Occipital lobe (tissue), 3 donors: ENCODE measurements at places on chromosomes 1 and 21. TPM values are rescaled to one million over a fixed set of nuclear protein-coding genes. Genes with fewer than 3 reads are reported as not detected.

The SYT11 gene
- 188 TPM for total RNA-seq

The GUCA2B gene
- total RNA-seq: not detected

GRCh38 chr1:19670787-19671186 lies 6.1 kb downstream of the HTR6 start:
- no peak for DNase-seq

DNA sequence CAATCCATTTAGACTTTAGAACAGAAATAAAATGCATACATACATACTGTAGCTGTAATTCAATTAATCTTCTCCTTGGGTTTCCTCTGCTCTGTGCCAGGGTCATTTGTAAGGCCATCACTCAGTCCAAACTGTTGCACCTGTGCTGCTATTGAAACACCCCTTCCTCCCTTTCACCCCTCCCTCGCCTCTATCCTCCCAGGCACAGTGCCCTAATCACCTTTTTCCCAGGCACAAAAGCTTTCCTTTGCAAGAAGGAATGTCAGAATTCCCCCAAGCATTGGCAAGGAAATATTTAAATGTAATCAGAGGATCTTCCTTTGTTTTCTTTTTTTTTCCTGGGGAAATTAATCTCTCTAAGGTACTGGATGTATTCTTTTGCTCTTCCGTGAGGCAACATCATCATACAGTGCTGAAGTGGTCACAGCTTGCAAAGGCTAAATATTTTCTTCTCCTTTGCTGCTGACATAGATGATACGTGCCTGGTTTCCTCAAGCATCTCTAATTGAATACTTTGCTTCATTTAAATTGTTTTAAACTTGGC lies 339.3 kb upstream of the NR5A2 start:
- no peak for DNase-seq

The LAMB3 gene
- 1.7 TPM for total RNA-seq

- no peak for DNase-seq
These were observed 465.3 kb upstream of the PTBP2 start for GRCh38 chr1:96256130-96256790.

GRCh38 chr1:23428136-23428905 lies 3.8 kb upstream of the TCEA3 start:
- DNase-seq: no peak

DNA sequence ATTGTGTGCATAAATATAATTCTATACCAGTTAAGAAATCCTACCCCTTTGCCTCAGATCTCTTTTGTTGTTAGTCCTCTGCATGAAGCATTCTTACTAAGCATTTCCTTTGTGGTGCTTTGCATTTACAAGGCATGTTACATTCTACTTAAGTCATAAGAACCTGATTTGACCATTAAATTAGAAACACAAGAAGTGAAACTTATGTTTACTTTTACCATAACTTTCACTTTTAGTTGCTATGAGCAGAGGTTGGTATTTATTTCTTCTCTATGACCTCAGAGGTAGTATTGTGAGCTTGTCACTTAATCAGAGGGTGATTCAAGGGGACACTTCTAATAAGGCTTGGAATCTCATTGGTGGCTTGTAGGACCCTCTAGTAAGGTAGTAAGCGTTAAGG lies 9.0 kb downstream of the FAM20B start:
- no peak for DNase-seq

GRCh38 chr1:226054519-226055327 lies 7.8 kb upstream of the H3-3A start:
- DNase-seq: no peak

GRCh38 chr1:20483833-20484518 lies 2.0 kb downstream of the CAMK2N1 start:
- no peak for DNase-seq

DNA sequence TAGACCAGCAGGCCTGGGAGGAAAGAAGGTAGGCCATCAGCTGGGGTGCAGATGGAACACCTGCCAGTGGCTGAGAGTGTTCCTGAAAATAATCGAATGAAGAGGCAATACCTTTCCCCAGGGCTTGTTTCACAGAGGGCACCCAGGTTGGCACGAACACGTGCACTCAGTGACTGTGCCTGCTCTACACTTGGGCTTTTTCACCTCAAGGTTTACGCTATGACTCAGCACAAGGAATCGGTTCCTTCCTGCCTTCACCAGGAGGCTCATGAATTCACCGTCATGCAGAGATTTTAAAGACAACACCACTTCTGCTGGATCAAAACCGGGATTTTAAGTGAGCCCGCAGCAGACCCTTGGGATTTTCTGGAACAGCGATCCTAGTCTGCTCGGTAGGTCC lies 118.5 kb upstream of the ADAR start:
- no peak for DNase-seq

- no peak for DNase-seq
These were observed 44.3 kb upstream of the EPS8L3 start for GRCh38 chr1:109807822-109808680.

GRCh38 chr1:37479255-37480124 lies 5.1 kb downstream of the ZC3H12A start:
- DNase-seq: peak; percentile 57

The KLHDC7A gene
- total RNA-seq: 0.16 TPM

DNA sequence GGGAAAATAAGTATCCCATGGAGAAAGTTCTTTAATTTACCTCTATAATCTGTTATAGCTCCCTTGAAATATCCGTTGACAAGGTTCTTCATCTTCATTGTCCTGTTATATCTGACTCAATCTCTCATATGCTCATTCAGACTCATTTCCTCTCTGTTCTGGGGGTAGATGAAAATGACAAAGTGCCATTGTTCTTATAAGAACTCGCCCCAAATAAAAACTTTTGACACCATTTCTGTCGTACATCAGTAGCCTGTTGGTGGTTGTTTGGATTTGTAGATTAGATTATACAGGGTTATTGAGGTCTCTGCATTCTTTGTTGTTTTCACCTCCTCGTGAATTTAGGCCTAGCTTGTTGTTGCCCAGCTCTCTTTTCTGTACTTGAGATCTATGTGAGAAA lies 55.2 kb upstream of the IPO9 start:
- no peak for DNase-seq

DNA sequence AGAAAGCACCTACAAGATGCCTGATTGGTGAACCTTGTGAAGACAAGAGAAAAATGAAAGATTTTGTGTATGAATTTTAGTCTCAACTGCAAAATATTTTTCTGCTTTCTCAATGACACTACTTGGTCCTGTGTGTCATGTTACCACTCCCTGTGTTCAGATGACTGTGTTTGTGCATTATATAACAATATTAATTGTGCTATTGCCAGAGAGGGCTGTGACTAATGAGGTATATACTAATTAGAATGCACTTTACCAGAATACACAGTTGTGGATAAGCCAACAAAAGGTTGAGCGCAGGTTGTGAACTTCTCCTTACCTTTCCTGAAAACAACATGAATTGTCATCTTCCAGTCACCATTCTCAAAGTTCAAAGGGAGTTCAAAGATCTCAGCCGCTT lies 17.3 kb upstream of the FMO2 start:
- DNase-seq: no peak

The OVAAL gene
- not detected for total RNA-seq

DNA sequence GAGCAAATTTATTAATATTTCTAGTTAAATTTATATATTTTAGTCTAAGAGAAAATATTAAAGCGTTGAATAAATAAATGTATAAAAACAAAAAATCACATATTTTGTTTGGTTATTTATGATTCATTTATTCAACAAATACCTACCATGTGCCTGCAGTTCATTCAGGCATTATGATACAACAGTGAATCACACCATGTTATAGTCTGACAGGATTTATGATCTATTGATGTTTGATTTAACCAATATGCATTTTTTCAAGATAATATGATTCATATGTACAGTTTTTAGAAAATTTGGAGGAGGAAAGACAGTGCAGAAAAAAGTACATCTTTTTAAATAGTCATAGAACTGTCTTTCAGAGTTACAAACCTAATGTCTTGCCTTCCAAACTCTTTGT lies 7.4 kb upstream of the TRIM58 start:
- DNase-seq: no peak

DNA sequence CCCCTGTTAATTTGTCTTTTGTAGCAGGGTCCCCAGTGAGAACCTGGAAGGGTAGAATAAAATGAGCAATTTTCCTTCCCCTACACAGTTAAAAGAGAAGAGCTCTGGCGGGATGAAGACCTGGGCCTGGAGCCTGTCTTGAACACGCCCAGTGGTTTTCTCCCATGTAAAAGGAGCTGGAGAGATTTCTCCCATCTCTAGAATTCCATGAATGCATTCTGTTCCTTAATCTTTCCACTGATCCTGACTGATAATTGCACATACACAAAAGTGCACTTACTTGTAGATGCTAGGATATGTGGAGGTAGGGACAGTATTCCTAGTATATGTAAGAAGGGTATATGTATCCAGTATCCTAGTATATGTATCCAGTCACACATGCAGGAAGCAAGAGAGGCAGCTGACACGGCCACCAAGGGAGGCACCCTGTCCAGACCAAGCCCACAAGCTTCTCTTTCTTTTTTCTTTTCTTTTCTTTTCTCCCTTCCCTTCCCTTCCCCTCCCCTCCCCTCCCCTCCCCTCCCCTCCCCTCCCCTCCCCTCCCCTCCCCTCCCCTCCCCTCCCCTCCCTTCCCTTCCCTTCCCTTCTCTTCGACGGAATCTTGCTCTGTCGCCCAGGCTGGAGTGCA lies 11.9 kb upstream of the PKNOX1 start:
- DNase-seq: no peak

DNA sequence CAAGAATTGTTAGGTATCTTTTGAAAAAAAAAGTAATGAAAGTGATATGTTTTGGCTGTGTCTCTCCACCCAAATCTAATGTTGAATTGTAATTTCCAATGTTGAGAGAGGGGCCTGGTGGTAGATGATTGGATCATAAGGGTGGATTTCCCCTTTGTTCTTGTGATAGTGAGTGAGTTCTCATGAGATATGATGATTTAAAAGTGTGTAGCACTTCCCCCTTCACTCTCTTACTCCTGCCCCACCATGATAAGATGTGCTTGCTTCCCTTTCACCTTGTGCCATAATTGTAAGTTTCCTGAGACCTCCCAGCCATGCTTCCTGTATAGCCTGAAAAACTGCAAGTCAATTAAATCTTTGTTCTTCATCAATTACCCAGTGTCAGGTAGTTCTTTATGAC lies 70.7 kb downstream of the XCL2 start:
- no peak for DNase-seq
